GM04503 (cell line): ENCODE measurements at places on chromosomes 7 and 10.

DNA sequence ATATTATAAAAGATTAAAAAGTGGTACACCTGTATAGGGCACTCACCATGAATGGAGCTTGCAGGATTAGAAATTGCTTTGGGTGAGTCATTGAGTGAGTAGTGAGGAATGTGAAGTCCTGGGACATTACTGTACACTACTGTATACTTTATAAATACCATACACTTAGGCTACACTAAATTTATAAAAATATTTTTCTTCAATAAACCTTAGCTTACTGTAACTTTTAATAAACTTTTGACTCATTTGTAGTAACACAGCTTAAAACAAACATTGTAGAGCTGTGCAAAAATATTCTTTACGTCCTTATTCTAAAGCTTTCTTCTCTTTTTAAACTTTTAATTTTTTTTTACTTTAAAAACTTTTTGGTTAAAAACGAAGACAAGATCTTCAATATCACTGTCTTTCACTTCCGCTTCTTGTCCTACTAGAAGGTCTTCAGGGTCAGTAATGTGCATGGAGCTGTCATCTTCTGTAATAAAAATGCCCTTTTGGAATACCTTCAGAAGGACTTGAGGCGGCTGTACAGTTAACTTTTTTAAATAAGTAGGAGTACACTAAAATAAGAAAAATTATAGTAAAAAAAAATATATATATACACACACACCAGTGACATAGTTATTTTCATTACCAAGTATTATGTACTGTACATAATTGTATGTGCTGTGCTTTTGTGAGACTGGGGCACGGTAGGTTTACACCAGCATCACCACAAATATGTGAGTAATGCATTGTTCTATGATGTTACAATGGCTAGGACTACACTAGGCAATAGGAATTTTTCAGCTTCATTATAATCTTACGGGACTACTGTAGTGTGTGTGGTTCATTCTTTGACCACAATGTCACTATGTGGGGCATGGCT, 3.5 kb downstream of the STK31 start:
- DNase-seq = peak; percentile 63

DNA sequence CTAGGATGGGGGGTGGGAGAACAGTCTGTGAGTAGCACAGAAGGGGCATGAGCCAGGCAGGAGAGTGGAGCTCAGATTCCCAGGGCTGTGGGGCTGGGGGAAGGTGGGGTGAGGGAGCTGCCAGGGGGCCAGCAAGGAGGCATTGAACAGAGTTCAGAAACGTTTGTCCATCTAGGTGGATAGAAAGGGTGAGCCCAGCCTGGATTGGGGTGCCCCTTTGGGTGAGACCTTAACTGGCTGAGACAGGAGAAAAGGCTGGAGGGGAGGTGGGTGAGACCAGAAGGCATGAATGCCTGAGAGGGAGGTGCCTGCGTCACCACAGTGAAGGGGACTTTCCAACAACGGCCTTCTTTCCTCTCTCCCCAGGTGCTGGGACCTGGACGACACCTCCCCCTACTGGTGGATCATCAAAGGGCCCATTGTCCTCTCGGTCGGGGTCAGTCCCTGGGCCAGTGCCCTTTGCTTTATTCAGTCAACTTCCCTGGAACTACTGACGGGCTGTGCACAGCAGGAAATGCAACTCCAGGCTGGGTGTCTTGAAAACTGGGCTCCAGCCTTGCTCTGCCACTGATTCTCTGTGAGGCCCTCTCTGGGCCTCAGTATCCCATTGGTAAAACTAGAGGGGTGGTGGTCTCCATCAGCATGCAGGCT, 11.0 kb downstream of the GHRHR start:
- no peak for DNase-seq

- DNase-seq = peak; percentile 87
Measured at GRCh38 chr7:147412782-147413556, 1177.6 kb upstream of the C7orf33 start.

GRCh38 chr7:115474137-115474536, 552.2 kb downstream of the MDFIC start:
- no peak for DNase-seq

- DNase-seq = no peak
Measured at GRCh38 chr10:46548498-46549090, 7.9 kb downstream of the GPRIN2 start.
